M059J (cell line): ENCODE measurements at places on chromosomes 4 and X. TPM values are rescaled to one million over a fixed set of nuclear protein-coding genes. Genes with fewer than 3 reads are reported as not detected.

GRCh38 chr4:38856524-38857337 is at the start of gene TLR6:
Gene TLR6, minus strand, starts transcription at chr4:38856817. Its CDS starts 27,344 bp downstream, at chr4:38829473.
- DNase-seq: peak; percentile 79

DNA sequence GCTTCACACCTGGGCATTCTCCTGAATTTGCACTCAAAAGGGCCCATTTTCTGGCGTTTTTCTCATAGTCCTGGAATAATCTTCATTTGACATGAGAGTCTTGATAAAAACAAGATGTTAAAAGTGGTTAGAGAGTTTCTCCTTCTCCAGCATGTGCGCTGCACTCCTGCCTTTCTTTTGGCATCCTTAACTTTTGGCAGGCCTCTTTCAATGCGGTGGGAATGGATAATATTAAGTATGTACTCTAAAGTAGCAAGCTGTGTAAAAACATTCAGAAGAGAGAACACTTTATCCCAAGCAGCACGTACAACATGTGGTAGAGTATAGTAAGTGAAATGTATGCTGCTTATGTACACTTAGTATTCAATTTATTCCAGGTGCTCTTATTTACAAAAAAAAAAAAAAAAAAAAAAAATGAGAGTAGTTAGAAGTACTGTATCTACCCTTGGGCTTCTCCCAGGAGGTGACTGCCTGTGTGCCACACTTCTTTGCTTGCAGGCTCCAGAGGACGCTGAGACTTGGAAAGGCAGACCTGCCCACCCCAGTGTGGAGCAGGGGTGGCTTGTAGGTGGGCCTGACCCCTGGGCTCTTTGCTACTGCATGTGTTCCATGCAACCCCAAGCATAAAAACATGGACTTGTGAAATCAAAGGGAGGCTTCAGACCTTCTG is 3.9 kb downstream of the FGF2 start:
- no peak for DNase-seq

The CT45A5 gene
- not detected in 2 replicates for total RNA-seq

GRCh38 chr4:71369536-71369935 is 30.7 kb downstream of the SLC4A4 start:
- no peak for DNase-seq

GRCh38 chr4:185713272-185713671 is 98.7 kb downstream of the SORBS2 start:
- no peak for DNase-seq

DNA sequence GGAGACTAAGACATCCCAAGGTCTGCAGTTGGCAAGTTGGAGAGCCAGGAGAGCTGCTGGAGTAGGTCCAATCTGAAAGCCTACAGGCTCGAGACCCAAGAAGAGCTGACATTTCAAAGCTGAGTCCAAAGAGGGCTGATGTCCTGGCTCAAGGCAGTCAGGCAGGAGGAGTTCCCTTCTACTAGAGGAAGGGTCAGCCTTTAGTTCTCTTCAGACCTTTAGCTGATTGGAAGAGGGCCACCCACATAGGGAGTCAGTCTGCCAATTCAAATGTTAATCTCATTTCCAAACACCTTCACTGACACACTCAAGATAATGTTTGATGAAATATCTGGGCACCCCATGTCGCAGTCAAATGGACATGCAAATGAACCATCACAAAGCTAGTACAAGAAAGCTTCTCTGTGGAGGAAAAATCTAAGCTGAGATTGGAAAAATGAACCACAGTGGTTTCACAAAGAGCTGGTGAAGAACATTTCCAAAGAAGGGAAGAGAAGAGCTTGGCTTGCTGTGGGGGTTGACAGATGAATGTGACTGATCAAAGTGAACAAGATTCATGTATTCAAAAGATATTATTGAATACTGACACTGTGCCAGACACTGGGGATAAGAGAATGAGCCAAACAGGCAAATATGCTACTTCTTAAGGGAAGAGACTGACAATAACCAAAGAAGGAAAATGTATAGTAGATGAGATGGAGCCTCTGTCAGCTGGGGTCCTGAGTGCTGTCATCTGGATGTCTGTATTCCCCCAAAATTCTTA is 61.2 kb downstream of the STK32B start:
- no peak for DNase-seq

- DNase-seq: peak; percentile 70
These were observed 319 bp downstream of the DRP2 start for GRCh38 chrX:101219864-101220346.

DNA sequence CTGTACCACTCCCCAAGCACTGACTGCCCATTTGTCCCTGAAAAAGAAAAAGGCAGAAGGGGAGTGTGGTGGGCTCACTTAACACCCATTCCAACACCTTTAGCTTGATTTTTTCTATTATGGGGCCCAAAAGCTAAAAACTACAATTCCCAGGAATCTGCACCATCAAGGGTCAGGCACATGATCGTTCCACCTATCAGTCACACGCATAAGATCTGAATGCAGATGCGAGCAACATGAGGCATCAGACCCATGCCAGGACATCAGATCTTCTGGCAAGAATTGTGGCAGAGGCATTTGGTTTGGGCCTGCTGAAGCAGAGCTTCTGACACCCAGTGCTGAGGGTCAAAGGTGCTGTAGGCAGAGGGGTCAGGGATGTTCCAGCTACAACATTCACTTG is 595.9 kb downstream of the BCOR start:
- no peak for DNase-seq

The PCDH18 gene
- 8.3 and 12.3 TPM in 2 replicates for total RNA-seq

The CENPC gene
- total RNA-seq: 6.2 and 9.6 TPM in 2 replicates

GRCh38 chr4:152528060-152528459 is 7.8 kb downstream of the FBXW7 start:
- DNase-seq: no peak

The PAGE2B gene
- total RNA-seq: not detected in 2 replicates

GRCh38 chrX:19372547-19373331 is 29.0 kb downstream of the PDHA1 start:
- peak; percentile 13 for DNase-seq

DNA sequence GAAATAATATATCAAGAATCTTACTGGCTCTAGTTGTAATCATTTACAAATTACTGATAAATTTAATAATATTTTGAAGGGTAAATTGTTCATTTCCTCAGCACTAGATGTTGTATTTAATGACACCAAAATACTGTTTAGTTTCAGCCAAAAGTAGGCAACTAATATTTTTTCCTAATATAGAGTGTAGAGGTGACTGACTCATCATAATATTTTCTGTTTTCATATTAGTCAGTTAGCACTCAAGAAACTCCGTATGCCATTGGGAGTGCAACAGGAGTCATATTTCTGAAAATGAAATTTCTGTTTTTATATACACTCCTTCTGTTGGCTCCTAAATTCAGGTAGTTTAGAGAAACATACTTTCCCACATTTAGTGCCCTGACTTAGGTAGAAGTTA is 36.6 kb upstream of the PTPN13 start:
- DNase-seq: no peak

DNA sequence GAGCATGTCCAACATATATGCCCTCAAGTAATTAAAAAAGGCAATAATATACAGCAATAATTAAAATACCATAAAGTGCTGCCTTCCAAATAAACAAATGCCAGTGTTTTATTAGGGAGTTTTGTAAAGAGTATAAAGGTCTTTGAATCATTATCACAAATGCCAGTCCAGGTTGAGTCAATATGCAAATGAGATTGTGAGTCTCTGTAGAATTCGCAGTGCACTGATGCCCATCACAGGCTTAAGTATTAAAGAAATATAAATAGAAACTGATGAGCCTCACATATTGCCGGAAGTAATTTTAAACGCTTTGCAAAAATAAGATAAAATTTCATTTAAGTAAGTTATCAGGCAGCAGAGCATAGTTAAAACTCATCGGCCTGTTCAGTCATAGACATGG is 205.0 kb upstream of the TECRL start:
- peak; percentile 9 for DNase-seq

The HPSE gene
- 4.1 and 7.6 TPM in 2 replicates for total RNA-seq

- DNase-seq: no peak
These were observed 20.4 kb downstream of the RNF212 start for GRCh38 chr4:1092983-1093361.

- no peak for DNase-seq
These were observed 440.4 kb downstream of the SPRY1 start for GRCh38 chr4:123836851-123837595.

- DNase-seq: peak; percentile 55
These were observed 607.8 kb downstream of the FSTL5 start for GRCh38 chr4:161555689-161556660.

GRCh38 chr4:36609661-36610060 is 328.2 kb downstream of the DTHD1 start:
- no peak for DNase-seq

GRCh38 chrX:145729635-145730034 is 88.0 kb upstream of the SLITRK2 start:
- DNase-seq: no peak

DNA sequence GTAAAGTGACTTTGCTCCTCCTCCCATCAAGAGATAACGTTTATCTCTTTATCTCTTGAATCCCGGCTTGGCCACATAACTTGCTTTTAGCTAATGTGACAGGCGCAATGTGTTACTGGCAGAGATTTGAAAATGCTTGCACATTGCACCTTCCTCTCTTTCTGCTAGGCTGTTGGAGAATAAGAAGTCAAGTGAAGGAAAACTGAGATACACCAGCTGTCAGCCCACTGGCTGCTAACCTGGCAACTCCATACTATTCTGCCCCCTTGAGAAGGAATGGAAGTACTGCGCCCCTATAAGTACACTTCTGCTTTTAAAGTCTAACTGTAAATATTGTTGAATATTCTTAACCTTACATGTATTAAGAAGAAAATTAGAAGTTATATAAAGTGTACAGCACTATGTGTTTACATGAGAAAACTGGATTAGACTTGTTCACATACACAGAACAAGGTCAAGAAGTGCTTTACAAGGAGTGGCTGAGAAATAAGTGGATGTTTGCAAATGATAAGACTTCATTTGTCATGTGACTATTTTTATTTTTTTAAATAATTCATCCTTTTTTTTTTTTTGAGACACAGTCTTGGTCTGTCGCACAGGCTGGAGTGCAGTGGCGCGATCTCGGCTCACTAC is 424.5 kb upstream of the CTSO start:
- peak; percentile 43 for DNase-seq

The CMC4 gene
- total RNA-seq: 46.7 and 57.6 TPM in 2 replicates

The FRYL gene
- total RNA-seq: 46.7 and 70.4 TPM in 2 replicates
